ENCODE measurements at places on chromosomes 11 and 22.
A peak's percentile ranks its signal among the peaks of the same experiment; 100 is the strongest.

DNA sequence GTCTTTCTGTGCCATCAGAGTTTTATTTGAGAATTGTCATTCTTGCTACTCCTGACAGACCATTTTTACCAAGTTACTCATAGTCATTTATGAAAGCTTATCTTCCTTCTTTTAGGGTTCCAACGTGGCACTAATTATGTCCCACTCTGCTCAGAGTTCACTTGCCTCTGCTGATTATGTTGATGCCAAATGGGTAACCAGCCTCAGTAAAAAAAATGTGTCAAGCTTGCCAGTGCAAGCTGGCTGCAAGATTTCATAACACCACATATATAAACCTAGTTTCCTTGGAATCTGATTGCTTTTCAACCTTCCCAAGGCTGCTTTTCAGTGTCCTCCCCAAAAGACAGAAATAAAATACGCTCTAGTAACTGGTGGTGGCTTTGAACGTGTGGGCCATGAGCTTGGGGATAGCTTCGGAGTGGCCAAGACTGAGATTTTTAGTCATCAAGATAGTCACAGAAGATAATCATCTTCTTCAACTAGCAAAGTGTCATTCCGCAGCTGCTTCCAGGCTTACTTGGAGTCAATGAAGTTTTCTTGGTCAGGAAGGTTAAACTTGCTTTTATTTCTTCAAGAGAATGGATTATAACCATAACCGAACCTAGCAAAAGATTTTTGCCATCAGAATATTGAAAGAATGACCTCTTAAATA, 29.5 kb upstream of the APOA1 start:
- DNase-seq = no peak

GRCh38 chr11:9755561-9756185, 91.8 kb downstream of the SWAP70 start:
- no peak for DNase-seq

- no peak for DNase-seq
Measured at GRCh38 chr11:3815845-3816244, 7.5 kb downstream of the PGAP2 start.

DNA sequence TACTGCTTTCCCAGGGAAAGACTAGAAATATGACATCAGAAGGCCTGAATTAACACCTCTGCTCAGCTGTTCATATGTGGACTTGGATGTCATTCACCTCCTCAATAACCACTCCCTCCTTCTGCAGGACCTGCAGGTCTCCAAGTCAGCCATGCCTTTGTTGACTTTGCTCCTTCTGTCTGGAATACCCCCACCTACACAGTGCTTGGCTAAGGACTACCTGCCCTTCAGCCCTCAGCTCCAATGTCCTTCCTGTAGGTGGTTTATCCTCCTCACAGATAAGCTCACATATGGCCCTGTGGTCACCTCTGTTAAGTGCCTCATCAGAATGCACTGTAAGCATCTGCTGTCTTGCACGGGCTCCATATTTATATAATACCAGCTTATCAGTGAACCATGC, 26.4 kb upstream of the FAT3 start:
- no peak for DNase-seq

- DNase-seq = no peak
Measured at GRCh38 chr11:64164392-64165312, 1.3 kb downstream of the MACROD1 start.

DNA sequence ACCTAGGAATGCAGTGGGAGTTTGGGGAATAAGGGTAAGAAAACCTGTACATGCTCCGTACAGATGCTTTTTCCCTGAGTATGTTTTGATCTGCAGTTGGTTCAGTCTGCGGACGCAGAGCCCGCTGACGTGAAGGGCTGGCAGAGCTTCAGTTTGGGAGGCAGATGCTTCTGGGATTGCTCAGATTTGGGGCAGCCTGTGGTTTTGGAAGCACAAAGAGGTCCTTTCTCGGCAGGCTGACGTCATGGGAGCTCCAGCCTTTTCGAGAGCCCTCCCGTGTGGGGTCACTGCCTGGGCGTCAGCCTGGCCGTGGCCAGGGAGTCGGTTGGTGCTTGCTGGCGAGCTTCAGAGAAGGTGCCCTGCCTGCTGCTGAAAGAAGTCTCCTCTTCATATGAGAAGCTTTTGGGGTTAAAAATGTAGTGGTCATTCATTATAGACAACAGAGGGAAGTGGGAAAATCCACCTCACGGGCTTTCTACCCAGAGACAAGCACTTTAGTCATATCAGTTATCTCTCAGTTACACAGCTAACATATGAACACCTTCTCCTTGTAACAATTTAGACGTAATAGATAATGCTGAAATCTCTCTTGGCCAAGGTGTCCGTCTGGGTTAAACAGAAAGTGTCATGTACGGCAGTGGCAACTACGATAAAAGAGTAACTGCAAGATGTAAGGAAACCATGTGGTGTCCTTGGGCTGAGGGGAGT, 26.8 kb downstream of the TPCN2 start:
- DNase-seq = no peak

- DNase-seq = no peak
Measured at GRCh38 chr22:20135265-20135664, 3.7 kb downstream of the ZDHHC8 start.

GRCh38 chr11:15107730-15108515, 6.8 kb upstream of the INSC start:
- DNase-seq = no peak

GRCh38 chr11:96714689-96715088, 324.9 kb downstream of the JRKL start:
- DNase-seq = no peak

GRCh38 chr22:46694416-46695170, 43.5 kb downstream of the CERK start:
- no peak for DNase-seq

- peak; percentile 51 for DNase-seq
Measured at GRCh38 chr22:42317008-42317407, 46.6 kb upstream of the TCF20 start.

GRCh38 chr11:74611369-74611861, 19.0 kb downstream of the POLD3 start:
- DNase-seq = no peak

GRCh38 chr11:59135648-59136461, 6.8 kb upstream of the FAM111A start:
- DNase-seq = peak; percentile 89

GRCh38 chr11:74288911-74289310, 22.5 kb downstream of the P4HA3 start:
- DNase-seq = no peak

GRCh38 chr11:33507967-33508366, 192.7 kb downstream of the C11orf91 start:
- no peak for DNase-seq

- DNase-seq = peak; percentile 56
Measured at GRCh38 chr11:3014057-3014938, 22.2 kb upstream of the NAP1L4 start.

GRCh38 chr11:93857413-93858120, 7.1 kb upstream of the VSTM5 start:
- DNase-seq = no peak

DNA sequence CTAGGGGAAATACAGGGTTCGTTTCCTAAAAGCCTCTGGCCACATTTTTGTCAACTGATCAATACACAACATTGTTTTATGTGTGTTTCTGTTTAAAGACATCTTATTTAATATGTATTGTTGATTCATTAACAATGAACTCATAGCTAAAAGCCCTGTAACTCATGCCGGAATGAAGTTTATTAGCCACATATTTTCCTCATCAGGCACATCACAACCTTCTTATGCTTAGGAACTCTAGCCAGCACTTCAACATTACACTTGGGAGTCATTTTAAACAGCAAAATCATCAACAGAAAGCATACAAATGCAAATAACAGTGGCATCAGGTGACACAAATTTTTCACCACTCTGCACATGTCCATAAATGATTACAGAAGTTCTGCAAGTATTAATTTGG, 15.1 kb upstream of the BLID start:
- DNase-seq = no peak

GRCh38 chr11:76690736-76691135, 20.2 kb upstream of the LRRC32 start:
- no peak for DNase-seq

DNA sequence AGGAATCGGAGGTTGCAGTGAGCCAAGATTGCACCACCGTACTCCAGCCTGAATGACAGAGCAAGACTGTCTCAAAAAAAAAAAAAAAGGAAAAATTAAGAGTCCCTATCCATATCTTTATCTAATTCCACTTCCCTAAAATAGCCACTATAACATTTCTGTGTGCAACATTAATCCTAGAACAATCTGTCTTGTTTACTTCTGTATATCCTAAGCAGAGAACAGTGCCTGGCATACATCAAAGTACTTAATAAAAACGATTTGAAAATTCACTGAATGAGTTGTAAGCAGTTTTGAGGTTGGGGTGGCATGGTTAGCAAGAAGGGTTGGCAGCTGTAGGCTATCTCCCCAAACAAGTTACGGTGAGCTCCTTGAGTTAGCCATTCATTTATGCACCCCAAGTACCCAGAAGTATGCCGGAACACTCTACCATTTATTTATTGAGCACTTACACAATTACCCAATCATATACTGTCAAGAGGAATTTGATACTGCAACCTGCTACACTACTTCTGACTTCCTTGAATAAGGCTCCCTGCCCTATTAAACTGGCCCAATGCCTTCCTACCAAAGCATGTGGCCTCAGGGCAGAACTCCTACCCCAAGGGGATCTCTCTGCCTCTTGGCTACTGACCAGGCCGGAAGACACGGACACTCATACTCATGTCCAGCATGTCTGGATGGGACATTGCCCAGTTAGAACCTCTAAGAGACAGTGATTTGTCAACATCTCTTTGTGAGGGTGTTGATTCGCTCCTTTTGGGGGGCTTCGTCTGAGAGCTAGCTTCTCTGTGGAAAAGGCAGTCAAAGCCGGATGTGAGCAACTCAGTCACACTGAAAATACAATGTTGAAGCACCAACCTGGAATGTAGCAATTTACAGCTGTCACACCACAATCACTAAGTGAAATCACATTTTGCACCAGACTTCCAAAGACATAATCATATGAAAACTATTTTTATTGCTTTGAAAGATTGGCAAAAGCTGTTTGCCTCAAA, 16.3 kb upstream of the TMEM41B start:
- no peak for DNase-seq

GRCh38 chr22:27494785-27495184, 306.8 kb downstream of the MN1 start:
- no peak for DNase-seq

GRCh38 chr11:100639140-100639539, 47.9 kb upstream of the ARHGAP42 start:
- DNase-seq = no peak

DNA sequence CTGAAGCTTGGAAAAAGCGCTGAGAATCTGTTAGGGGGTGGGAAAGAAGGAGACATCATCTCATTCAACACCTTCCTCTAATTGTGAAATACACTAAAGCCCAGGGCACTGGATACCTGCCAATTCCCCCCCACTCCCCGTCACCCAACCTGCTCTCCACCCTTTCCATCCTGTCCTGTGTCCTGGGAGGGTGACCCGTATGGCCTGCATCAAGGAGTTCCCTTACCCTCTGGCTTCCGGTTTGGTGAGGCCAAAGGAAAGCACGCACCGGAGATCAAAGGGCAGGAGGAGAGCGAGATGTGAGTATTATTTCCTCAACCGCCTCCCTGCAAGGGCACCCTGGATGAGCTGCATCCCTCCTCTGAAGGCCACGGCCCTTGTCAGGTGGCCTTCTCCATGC, 65.0 kb upstream of the PTPRJ start:
- peak; percentile 21 for DNase-seq

- no peak for DNase-seq
Measured at GRCh38 chr11:118318581-118319336, 14.2 kb downstream of the CD3E start.

GRCh38 chr11:19163617-19164016, 38.2 kb downstream of the CSRP3 start:
- no peak for DNase-seq

DNA sequence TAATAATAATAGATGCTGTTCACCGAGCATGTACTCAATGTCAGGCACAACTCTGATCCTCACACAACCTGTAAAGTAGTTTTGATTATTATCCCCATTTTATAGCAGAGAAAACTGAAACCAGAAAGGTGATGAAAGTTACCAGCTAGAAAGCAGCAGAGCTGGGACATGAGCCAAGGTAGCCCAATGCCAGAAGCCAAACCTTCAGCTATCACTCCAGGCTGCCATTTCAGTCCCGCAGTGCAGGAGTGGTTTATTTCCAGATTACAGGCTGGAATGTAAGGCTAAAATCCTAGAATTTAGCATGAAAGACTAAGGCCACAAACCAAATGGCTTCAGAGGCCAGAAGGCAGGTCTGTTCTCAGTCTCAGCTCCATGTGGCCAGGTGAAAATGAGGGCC, 108.8 kb downstream of the TENM4 start:
- no peak for DNase-seq

GRCh38 chr11:17400048-17400775, 11.8 kb upstream of the KCNJ11 start:
- no peak for DNase-seq

DNA sequence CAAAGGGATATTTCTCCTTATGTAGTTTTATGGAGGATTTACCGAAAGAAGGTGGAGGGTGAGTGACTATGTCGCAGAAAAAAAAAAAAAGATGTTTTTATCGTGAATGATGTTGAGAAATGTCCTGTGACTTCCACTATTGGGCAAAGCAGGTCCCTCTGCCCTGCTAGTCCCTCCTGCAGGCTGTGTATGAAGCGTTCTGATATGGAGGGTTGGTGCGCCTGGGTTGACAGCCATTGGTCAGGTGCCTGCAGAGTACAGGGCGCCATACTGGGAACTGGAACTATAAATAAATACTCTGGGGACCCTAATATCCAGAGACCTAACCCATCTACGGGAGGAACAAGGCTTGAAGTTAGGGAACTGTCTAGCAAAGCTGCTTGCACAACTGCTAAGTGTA, 1.5 kb downstream of the IL17RA start:
- no peak for DNase-seq

DNA sequence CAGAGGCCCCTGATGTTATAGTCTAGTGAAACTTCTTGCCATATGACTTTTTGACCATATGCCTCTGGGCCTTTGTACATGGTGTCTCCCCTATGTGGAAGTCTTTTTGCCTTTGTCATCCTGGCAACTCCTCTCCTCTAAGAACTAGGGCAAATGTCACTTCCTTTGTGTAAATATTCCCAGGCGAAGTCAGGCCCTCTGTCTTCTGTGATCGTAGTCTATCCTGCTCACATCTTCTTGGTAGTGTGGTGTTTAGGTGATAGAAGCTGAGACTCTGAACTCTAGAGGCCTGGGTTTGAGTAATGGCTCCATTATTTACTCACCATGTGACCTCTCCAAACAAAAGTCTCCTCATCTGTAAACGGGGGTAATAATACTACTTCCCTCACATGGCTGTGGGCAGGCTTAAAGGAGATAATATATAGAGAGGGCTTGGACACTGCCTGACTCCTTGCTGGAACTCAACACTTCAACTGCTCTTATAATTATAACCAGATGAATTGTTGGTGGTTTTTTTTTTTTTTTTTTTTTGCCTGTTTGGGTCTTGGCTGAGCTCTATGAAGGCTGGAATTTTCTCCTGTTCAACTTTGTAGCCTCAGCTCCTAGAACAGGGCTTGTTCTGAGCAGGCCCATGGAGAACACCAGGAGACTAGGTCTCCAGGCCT, 43.8 kb downstream of the INSC start:
- no peak for DNase-seq

GRCh38 chr22:37726241-37726887, 29.5 kb downstream of the TRIOBP start:
- DNase-seq = no peak

GRCh38 chr11:26070714-26071380, 261.1 kb upstream of the ANO3 start:
- DNase-seq = no peak

GRCh38 chr11:112593440-112593839, 332.8 kb upstream of the PLET1 start:
- no peak for DNase-seq

Data from stimulated activated CD4-positive, alpha-beta T cell treated with anti-CD3 and anti-CD28 coated beads, Interleukin-4, amount 100 ng/mL, for 24 hours (primary cell).